A549 (cell line): ENCODE measurements at places on chromosomes 6 and 20. TPM values are rescaled to one million over a fixed set of nuclear protein-coding genes. Genes with fewer than 3 reads are reported as not detected.

- no peak for DNase-seq
Observed at GRCh38 chr6:3411967-3412778, 44.7 kb downstream of the SLC22A23 start.

Gene ATAT1
- 8.6 to 9.3 TPM (median 8.6 TPM) in 3 replicates for polyA plus RNA-seq

Gene FRS3
- 1.7 to 2.0 TPM (median 2.0 TPM) in 3 replicates for polyA plus RNA-seq

- DNase-seq, result peak; percentile 90
Observed at GRCh38 chr6:4358414-4359107, 223.2 kb upstream of the ECI2 start.

DNA sequence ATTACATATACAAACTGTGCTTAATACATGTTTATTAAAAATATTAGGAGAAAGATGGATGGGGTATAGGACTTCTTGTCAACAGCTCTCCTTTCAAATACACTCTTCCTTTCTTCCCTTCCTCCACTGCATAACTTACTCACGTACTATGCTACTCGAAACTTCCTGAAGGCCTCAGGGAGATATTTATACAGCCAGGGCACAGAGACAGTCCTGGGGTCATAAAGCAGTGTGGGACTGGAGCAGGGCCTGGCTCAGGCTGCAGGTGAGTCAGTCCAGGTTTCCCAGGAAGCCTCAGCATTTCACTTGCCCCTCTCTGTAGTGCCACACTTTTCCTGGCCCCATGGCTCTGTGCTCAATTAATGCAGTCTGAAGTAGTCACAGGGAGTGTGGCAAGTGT lies 157.0 kb downstream of the UBE3D start:
- no peak for DNase-seq

Gene SYS1
- polyA plus RNA-seq, result 20.2 to 20.5 TPM (median 20.2 TPM) in 3 replicates

DNA sequence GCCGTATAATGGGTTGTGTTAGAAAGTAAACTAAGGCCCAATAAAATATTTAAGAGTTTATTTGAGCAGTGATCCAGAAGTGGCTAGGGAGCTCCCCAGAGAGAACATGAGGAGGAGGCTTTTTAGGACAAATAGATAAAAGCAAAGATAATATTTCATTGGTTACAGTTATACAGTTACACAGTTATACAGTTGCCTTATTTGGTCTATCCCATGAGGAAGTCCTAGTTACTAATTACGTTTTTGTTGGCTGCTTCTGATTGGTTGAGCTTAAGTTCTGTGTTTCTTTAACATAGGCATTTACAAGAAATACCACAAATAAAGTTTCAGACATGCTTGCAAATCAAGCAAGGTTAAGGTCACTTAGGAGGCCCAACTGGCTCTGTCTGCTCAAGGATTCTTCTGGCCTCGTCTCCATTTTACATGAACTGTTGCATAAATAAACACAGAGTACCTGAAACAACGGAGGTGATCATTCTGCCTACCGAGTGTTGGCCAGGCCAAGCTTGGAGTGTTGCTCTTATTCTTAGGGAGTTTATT lies 7.0 kb downstream of the UBD start:
- DNase-seq, result peak; percentile 31

Gene RIMS1
- polyA plus RNA-seq, result not detected in 3 replicates

GRCh38 chr20:45670139-45670538 lies at the start of gene WFDC11:
Gene WFDC11, minus strand, starts transcription at chr20:45670239. Its CDS starts 19,639 bp downstream, at chr20:45650600.
- DNase-seq, result no peak

DNA sequence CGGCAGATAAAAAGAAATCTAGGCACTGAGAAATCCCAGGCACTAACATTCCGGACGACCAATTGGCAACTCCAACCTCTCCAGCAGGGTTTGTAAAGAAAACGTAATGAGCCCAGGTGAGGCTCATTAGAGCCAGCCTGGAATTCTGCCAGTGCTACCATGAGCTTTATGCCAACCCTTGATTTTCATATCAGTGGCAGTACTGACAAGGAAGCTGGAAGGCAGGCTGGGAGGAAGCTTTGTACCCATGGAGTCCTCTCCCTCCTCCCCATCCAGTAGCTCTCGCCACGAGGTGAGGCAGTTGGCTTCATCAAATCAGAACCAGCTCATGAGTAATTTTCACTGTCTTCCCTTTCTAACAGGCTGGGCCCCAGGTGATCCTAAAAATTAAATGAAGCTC lies 250.2 kb downstream of the ZNF217 start:
- DNase-seq, result no peak

GRCh38 chr6:158021814-158022748 lies 40.4 kb downstream of the SYNJ2 start:
- no peak for DNase-seq

Gene OOEP
- polyA plus RNA-seq, result not detected in 3 replicates

- DNase-seq, result no peak
Observed at GRCh38 chr6:168052291-168052891, 26.6 kb downstream of the FRMD1 start.

Gene ISM1
- 0.39 to 0.50 TPM (median 0.45 TPM) in 3 replicates for polyA plus RNA-seq

Gene FAM209B
- 0.20 to 0.70 TPM (median 0.46 TPM) in 3 replicates for polyA plus RNA-seq

DNA sequence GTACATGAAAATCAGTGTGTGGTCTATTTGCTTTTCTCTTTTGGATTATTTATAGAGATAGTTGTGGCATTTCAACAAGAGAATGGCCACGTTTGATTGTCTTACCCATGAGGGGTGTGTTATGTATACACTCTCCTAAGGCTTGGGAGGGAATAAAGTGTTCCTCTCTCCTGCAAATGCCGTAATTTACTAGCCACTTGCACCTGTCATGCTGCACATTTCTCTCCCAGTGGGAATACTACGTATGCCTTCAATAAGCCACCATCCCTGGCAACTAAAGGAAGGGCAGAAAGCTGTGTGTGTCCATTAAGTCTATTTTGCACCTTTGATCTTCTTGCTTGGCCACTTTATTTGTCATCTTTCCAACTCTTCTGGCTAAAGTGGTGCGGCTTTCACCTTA lies 541.2 kb downstream of the QKI start:
- DNase-seq, result no peak

Gene MYB
- polyA plus RNA-seq, result 0.27 to 0.47 TPM (median 0.38 TPM) in 3 replicates

DNA sequence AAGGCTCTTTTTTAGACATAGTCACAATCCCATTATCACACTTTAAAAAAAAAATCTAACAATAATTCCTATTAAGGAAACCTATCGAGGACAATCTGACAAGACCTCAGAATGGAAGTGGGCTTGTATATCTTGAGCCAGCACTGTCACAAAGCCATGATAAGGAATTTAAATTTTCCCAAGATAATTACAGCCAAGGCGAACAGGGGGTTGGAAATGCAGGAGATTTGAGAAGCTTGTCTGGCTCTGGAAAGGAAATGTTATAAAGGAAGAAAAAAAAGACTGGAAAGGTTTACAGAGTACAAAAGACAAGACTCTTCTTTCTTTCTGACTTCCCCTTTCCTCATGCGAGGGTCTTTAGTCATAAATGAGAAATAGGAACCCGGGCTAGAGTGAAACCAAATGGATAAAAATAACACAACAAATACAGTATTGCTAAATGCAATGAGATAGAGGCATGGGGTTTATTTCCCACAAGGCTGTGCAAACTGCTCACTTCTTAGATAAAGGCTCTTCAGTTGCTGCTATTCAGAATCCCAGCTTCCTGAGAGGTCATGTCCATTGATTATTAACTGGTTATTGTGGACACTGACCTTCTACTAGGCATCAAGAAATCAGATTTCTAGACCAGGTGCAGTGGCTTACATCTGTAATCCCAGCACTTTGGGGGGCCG lies 13.4 kb upstream of the GHRH start:
- no peak for DNase-seq

DNA sequence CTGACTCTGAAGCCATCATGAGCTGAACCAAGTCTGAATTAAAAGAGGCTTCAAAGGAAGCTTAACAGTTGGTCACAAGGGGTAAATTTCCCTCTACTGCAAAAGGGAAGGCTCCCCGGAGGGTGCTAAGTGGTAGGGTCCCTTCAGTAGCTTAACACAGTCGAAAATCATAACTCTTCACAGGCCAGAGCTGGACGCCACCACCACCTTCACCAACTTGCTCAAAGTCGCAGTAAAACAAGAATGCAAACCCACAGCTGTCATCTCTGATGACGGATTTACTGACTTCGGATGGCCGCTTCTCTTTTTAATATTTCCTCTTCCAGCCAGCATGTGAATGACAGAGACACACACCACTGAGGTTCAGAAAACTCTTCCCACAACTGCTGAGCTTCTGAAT lies 144.7 kb upstream of the FBXL4 start:
- no peak for DNase-seq

DNA sequence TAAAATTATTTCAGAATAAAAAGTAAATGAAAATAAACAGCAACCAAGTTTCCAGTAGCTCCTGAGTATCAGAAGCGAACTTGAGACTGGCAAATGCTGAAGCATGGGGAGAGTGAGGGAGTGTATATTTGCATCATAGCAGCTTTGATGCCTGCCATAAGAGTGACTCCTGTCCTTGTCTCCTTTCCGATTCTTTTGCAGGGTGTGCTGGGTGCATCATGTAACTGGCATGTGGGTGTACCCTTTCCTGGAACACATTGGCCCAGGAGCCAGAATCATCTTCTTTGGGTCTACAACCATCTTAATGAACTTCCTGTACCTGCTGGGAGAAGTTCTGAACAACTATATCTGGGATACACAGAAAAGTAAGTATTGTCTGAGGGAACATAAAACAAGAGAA lies 117.4 kb downstream of the ADAT2 start:
- peak; percentile 10 for DNase-seq

DNA sequence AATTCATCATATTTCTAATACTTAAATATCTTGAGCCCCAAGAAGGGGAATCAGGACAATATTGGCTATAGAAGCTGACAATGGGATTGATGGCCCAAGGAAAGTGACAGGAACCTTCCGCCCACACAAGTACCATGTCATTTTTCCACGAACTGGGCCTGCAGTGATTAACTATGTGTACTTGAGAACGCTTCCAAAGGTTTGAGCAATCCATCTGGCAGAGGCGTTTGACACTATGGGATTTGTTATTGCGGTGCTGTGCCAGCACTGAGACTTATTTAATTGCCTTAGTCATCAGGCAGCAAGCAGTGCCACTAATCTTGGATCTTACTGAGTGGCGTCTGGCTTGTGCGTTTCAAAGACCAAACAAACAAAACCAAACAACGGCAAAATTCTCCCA lies 135.6 kb upstream of the UST start:
- DNase-seq, result no peak

Gene PLTP
- polyA plus RNA-seq, result 0.97 to 1.6 TPM (median 1.5 TPM) in 3 replicates

Gene DEFB124
- polyA plus RNA-seq, result 0.18 TPM in 1 of 3 replicates, not detected in the others

GRCh38 chr6:33587529-33587928 lies 7.5 kb upstream of the BAK1 start:
- no peak for DNase-seq

DNA sequence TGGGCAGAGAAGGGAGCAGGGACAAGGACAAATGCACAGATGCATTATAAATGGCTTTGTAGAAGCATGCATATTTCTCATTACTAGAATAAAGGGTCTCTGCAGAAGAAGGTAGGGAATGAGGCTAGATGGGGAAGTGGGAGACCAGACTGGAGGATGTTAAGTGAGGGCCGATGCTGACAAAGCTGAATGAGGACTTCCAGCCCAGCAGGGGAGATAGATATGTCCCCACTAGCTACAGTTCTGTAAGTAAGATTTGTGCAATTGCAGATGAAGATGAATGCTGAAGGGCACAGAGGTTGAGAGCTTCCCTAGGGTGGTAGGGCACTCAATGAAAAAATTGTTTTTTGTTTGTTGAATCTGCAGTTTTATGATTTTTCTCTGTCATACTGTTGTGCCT lies 16.9 kb downstream of the ADGRG6 start:
- no peak for DNase-seq

Gene AMD1
- 82.3 to 89.2 TPM (median 83.6 TPM) in 3 replicates for polyA plus RNA-seq

Gene SLC4A11
- 6.5 to 14.0 TPM (median 10.7 TPM) in 3 replicates for polyA plus RNA-seq

Gene SAMD3
- polyA plus RNA-seq, result not detected in 3 replicates

DNA sequence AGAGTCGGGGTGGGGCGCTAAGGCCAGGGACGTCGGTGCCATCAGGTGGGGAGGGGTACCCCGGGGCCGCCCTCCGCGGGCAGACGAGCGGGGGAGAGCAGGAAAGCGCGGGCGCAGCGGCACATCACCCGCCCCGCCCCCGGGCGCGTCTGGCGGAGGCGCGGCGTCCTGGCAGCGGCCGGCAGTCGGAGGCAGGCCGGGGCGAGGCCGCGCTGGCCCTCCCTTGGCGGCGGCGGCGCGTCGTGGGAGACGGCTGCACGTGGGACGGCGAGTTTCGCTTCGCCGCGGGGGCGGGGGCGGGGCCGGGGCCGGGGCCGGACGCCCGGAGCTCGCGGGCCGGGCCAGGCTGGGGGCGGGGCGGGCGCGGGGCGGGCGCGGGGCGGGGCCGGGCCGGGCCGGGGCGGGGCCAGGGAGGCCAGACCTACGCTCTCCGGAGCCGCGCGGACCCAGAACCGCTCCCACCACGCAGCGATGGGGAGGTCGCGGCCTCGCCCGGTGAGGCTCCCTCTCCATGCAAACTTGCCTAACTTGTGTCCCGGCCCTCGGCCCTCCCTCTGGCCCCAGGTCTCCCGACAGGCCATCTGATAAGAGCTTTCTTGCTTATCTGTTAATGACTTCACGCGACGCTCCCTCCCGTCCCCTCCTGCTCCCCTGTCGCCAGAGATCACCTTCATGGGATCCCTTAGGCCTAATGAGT lies 12.5 kb downstream of the ITPR3 start:
- DNase-seq, result peak; percentile 35

GRCh38 chr20:21918398-21918797 lies 212.9 kb downstream of the PAX1 start:
- no peak for DNase-seq

- DNase-seq, result no peak
Observed at GRCh38 chr6:36873115-36873514, 1.5 kb downstream of the PPIL1 start.

Gene PTCRA
- polyA plus RNA-seq, result not detected in 3 replicates

DNA sequence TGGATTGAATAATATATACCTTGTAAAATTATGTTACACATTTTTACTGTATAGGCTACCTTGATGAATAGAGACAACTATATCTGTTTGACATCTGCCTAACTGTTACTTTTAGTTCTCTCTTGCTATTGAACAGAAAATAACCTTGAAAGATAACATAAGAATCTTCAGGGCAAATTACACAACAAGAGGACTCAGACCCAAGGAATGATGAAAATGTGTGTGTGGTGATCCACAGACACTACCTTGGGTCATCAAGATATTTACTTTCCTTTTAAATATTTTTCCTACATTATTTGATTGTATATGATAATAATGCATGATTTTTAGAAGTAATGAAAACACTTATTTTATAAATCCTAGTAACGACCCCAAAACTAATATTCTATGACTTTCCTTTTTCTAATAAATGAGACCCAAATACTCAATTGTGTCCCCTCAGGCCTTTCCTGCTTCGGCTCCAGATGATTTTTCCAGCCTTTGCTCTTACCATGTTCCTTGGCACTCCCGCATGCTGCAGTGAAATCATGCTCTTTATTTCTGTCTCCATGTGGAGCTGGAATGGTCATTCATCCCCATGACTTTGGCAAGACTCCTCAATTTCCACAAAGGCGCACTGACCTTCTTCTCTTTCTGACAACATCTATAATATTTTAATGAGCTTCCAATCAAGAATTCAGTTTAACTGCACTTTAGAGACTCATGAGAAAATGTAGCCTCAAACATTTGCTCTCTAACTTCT lies 187.6 kb downstream of the EPM2A start:
- DNase-seq, result no peak
